ENCODE measurements at places on chromosomes 7 and 10.

DNA sequence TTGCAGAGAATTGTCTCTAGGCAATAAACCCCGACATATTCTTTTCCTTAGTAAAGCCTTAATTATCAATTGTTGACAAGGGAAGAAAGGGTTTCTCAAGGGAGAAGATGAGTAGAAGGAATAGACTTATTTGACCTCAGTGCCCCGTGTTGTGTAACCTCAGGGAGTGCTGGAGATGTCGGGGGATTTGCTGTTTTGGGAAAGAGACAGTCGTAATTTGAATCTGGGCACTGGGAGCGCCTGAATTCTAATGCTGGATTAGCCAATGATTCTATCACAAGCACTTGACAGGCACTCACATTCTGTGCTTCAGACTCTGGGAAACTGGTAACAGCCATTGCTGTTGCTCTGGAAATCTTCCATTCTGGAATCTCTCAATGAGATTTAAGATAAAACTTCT is 13.8 kb upstream of the LMOD2 start:
- DNase-seq: no peak

DNA sequence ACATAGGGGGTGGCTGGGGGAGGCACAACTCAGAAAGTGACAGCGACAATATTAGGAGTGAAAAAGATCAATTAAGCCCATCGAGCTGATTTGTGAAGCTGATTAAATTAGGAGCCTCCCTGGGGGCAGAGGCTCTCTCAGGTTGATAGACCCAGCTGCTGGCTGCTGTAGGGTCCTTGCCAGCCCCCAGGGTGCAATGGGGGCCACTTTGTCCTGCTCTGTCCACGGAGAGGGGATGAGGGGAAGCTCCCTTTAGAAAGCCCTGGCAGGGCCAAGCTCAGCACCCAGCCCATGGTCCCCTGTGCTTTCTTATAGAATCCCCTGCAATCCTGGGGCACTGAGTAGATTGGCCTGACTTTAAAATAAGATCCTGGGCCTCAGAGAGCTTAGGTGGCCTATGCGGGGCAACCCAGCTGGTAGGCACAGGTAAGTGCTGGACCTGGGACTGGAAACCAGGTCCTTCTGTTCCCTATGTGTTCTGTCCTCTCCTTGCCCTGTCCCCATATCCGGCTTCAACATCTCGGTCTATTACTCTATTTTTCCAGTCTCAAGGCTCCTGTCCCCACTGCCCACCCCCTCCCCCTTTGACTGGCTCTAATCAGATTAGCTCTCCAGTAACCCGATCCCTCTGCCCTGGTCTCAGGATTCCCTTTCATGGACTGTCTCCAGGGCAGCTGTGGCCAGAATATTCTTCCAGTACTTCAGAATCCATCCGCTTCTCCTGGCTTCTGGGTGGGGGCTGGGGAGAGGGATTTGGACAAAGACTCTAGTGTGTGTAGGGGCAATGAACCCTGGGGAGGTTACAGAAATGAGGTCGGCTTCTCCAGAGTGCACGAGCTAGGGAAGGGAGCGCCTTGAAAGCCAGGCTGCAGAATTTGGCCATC is 259.6 kb downstream of the RPS24 start:
- DNase-seq: no peak

DNA sequence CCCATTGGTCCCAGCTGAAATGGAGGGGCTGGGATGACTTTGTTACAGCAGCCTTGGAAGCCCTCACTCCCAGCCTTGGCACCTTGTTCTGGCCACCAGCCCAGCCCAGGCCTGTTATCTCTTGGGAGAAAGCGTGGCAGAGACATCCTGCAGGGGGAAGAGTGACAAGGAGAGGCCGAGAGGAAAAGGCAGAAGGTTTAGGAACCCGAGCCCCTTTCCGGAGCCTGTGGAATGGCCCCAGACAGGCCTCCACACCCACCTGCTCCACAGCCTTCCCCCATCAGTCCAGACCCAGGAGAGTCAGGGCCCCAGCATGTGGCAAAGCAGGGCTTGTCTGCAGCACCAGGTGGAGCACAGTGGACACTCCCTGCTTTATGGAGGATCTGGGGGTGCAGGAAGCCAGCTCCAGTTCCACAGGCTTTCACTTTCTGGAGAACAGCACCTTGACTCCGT is 24.1 kb upstream of the TRIM8 start:
- DNase-seq: no peak

DNA sequence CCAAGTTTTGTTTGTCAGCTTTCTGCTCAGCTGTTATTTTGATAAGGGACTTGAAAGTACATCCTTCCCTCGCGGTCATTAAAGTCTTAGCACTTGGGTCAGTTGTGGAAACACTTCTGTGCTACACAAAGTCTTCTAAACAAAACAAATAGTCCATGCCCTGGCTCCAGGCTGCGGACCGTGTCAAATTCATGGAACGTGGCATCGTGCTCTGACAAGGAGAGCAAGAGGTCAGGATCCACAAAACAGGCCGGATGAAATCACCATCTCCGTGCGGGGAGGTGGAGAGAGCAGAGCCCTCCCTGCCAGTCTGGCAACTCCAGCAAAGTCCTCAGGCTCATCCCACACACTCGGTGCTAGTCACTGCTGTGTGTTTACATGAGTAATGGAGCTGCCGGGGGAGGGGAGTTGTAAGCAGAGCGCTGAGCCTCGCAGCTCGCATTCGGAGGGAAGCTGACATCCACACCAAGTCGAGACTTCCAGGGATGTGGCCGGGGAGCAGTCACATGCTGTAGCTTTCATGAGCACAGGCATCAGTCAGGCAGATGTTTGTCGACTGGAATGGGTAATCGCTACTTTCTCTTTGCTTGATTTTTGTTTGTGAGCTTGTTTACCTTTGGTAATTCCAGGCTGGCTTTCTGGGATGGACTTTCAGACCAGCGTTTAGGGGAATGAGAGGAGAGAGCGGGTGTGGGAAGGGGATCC is 147.6 kb downstream of the ARID5B start:
- no peak for DNase-seq

- peak; percentile 45 for DNase-seq
These were observed 525.7 kb downstream of the KCNMA1 start for GRCh38 chr10:77111611-77112550.

- DNase-seq: no peak
These were observed 261.5 kb upstream of the SORCS1 start for GRCh38 chr10:107425931-107426553.

DNA sequence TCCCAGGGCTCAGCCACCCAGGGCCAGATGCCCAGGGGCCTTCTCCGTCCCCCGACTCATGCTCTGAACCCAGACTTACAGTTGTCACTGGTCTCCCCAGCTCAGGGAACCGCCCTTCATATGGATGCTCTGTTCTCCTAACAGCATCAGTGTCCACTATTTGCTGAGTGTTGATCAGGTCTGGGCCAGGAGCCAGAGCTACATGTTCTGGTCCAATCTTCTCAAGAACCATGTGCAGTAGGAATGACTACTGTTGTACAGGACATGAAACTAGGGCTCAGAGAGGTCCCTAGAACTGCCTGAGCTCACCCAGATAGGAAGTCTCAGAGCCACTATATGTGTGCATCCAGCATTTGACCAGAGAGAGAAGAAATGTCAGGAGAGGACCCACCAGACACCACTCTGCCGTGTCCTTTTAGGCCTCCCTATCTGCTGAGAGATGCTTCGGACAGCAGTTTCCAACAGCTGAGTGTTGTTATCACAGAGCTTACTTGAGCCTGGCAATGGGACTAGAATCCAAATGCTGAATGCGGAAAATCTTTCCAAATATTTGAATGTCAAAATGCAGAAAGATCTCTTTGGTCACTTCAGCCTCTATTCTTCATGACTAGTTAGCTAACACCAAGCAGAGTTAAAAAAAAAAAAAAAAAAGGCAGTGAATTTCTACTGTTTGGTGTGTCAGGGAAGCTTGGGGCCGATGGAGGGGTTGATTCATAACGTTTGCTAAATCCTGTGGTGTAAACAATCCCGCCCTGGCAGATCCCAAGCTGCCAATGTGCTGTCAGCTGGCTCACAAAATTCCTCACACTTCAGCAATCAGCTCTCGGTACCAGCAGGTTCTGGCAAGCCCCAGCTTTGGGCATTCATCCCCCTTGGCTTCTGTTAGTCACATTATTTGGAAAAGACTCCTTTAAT is 246.1 kb downstream of the TNS3 start:
- DNase-seq: no peak

GRCh38 chr10:122911889-122912484 is 1.6 kb downstream of the FAM24A start:
- peak; percentile 55 for DNase-seq

DNA sequence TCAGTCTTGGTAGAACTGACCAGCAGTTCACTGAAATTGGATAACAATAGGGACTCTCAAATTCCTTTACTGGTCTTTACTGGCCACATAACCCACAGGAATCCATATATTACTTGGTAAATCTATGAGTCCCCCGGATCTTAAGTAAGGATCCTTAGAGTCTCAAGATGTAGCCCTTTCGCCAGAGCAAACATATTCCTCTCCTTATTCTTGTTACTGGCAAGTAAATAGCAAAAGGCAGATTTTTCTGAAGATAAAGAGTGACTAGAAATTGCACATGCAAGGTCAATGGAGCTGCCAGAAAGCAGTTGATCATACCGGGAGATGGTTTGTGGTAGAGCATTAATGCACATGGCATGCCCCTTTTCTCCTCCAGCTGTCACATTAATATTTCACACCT is 283.0 kb downstream of the HDAC9 start:
- DNase-seq: no peak

DNA sequence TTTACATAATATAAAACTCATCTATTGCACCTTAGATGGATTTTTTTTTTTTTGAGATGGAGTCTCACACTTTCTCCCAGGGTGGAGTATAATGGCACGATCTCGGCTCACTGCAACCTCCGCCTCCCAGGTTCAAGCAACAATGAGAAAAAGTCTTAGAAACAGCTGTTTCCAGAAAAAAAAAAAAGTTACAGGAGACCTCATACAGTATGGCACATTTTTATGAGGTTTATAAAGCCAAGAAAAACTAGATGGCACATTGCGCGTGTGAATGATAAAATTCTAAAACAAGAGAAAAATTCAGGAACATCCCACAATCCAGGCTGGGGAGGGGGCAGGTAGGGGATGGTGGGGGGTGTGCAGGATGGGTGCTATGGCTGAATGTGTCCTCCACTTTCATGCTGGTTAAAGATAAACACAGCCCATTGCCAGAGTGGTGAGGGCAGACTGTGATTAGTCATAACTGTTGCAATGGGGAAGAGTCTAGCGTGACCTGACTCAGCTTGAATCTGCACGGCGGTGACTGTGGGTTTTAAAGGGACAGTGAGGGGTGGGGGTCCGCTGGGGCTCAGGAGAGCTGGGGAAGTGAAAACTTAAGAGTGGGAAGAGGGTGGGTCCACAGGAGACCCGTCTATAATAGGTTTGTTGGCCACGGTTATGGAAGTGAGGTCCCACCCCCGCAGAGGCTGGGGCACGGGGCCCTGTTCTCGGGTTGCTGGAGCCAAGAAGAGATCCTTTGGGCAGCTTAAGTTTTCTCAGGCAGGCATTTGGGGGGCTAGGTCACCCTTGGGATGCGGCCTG is 11.9 kb upstream of the LRRC27 start:
- peak; percentile 74 for DNase-seq

DNA sequence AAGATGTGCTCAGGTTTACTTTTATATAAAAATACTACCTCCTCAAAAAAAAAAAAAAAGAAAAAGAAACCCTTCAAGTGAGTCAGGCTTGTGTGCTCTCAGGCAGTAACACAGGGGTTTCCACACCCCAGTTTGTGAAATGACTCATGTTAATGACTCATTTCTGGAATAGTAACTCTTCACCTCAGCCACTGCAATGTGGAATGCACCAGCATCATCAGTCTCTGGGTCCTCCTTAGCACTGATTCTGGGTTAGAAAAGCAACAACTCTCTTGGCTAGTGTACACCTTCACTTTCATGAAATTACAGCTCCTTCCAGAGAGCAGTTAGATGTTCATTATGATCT is 110.6 kb downstream of the EMX2 start:
- no peak for DNase-seq

GRCh38 chr10:56319386-56319785 is 41.7 kb downstream of the ZWINT start:
- no peak for DNase-seq

DNA sequence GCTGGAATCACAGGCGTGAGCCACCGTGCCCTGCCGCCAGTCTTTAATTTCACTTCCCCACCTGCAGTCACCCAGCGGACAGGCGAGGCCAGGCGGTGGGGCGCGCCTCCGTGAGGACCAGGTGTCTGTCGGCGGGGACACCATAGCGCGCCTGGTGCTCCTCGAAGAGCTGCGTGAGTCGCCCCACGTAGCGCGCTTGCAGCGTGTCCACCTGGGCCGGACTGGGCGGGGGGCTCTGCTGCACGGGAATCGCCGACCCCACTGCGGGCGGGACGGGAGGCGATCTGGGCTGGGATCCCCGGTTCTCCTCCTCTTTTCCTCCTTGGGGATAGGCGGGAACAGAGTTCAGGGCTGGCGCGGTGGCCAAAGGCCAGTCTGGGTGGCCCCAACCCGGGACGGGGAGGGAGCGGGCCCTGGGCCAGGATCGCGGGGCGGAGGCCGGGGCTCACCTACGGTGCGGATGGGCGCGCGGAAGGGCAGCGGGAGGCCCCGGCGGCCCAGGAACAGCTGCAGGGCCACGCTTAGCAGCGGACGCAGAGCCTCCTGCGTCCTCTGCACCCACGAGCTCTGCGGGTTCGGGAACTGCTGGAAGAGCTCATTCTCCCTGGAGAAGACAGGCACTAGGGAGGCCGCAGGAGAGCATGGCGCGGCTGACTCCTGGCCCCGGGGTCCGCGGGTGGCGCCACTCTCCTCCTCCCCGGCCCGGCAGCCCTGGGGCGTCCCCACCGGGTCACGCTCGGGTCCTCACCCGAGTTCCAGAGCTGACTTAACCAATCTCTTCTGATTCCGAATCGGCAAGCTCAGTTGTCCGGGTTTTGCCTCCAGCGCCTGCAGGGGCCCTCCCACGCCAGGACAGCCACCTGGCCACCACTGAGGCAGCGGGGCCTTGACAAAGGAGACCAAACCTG is 1.1 kb upstream of the MOGAT3 start:
- no peak for DNase-seq

- DNase-seq: no peak
These were observed 182.1 kb upstream of the NAMPT start for GRCh38 chr7:106466867-106467266.

GRCh38 chr7:111173990-111174389 is 83.1 kb downstream of the LRRN3 start:
- DNase-seq: no peak

DNA sequence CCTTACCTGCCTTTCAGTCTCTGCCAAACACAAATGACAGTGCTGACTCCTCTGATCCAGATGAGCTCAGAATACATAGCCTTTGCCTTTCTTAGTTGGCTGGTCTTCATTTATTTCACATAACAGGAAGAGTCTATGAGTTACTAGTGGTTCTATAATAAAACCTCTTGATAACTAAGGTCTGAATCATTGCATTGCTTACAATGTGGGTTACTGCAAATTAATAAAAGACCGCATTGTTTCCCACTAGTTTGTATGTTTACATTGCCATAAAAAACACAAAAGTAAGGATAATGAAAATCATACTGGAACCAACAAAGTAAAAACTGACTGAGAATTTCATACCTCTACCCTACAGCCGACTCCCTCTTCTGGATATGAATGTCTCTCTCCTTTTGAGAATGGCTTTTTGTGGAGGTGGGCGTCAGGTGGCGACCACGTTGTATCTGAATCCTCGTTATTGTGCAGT is 62.0 kb upstream of the AKR1E2 start:
- DNase-seq: no peak

Data from KBM-7 (cell line).